ENCODE measurements at places on chromosomes 7 and 10.
A peak's percentile ranks its signal among the peaks of the same experiment; 100 is the strongest.

DNA sequence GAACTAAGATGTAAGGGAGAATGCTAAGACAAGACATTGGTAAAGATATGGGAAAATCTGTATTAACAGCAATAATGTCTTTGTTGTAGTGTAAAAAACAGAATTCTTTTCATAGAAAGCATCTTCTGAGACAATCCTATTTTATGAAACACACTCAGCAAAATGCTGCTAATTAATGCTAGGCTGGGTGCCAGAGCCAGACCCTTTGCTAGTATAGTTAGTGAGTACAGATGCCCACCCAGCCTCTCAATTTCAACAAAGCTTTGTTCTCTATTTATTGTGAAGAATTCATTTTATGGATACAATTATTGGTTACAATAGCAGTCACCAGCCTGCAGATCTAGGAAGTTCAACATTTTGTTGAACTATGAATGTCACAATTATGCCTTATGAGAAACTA lies 131.0 kb downstream of the SEM1 start:
- no peak for DNase-seq

GRCh38 chr7:112395411-112395810 lies 54.8 kb upstream of the IFRD1 start:
- DNase-seq: no peak

- no peak for DNase-seq
Observed at GRCh38 chr10:71838264-71839211, 12.5 kb downstream of the PSAP start.

DNA sequence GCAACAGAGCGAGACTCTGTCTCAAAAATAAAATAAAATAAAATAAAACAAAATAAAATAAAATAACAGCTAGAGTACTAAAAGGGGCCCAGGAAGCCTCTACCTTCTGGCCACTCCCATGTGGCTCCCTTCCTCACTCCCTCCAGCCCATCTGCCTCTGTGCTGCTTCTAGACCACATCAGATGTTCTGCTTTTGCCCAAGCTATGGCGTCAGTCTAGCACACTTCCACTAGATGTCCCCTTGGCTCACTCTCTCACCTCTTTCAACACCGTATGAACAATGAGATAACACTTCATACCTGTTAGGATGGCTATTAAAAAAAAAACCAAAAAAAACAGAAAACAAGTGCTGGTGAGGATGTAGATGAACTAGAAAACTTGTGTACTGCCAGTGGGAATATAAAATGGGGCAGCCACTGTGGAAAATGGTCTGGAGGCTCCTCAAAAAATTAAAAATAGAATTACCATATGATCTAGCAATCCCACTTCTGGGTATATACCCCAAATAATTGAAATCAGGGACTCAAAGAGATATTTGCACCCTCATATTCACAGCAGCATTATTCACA lies 132.3 kb downstream of the ARHGAP22 start:
- no peak for DNase-seq

GRCh38 chr7:103114576-103115008 lies 34.3 kb downstream of the NAPEPLD start:
- DNase-seq: no peak

- DNase-seq: no peak
Observed at GRCh38 chr10:65845916-65846315, 1079.9 kb upstream of the LRRTM3 start.

DNA sequence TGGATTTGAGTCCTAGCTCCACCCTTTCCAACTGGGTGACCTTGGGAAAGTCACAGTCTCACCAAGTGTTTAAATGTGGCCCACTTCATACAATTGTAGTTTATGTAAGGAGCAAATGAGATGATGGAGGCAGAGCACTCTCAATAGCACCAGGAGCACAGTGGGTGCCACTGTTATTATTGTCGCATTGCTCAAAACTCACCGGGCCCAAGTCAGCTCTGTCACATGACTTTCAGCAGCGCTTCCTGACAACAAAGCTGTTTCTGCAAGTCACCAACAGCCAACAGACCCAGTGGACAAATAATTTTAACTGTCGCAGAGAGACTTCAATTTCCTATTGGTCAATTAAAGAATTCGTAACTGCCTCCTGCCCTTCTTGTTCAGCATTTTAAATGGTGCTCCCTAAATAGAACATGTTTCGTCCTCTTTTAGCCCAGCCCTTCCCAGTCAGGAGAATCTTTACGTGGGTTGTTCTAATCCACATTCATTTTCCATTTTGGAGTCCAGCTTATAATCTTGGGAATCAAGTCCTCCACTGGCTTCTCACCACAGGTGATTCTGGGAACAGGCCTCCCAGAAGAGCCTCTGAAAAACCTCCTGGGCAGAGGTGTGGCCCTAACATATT lies 415.6 kb upstream of the NPVF start:
- DNase-seq: no peak

DNA sequence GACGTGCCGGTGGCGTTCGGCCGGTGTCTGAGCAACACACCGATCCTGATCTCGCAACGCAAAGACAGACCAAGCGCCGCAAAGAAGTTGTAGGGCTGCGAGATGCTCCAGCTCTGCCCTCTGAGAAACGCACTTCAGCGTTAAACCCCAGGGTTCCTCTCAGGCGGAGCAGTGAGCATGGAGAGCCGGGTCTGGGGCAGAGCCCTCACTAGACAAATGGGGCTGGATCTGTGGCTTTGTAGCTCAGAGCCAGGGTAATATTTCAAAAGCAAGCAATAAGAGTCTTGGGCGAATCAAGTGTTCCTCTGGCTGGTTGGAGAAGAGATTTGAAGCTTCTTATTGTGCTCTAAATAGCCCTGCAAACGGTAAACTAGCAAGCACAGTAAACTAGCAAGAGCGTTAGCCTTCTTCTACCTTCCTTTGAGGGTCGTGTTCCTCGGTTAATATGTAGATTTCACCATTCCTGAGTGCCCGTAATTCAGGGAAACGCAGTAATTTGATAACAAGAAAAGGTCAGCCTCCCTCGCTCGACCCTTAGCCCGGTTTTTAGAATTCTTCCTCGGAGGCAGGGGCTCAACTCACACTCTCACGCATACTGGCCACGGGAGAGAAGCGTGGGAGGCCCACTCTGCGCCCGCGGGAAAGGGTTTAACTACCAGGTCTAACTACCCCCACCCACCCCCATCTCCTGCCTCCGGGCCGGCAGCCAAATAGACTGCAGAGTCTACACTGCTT lies 6.7 kb downstream of the SKAP2 start:
- peak; percentile 7 for DNase-seq
